Stimulated activated CD4-positive, alpha-beta T cell treated with anti-CD3 and anti-CD28 coated beads, Interleukin-12 subunit alpha, Interleukin-12 subunit beta, amount 100 ng/mL, for 4 hours (primary cell): ENCODE measurements at places on chromosomes 5 and 9.

GRCh38 chr9:32926911-32927310 is 74.5 kb downstream of the APTX start:
- DNase-seq = no peak

GRCh38 chr9:119884438-119884837 is 515.2 kb upstream of the BRINP1 start:
- no peak for DNase-seq

DNA sequence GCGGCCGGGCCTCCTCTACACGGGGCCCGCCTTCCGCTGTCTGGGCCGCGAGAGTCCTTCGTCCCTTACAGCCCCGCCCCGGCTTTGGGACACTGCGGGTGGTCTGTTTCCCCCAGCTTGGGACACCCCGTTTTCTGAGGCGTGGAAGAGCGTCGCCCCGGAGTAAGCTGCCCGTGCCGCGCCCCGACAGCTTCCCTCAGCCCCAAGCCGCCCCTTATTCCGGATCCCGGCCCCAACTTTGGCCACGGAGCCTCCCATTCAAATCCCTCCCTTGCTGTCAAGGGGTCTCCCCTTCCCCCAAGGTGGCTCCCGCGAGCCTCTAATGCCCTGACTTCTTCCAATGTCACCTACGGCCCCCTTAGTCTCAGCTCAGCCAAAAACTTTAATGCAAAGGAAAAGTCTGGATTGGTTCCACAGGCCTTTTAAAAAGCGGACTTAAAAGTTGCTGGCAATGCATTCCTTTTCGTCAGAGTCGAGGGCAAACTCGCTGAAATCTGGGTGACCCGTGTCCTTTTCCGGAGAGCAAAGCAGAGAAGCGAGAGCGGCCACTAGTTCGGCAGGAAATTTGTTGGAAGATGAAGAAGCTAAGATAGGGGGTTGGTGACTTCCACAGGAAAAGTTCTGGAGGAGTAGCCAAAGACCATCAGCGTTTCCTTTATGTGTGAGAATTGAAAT is 19.8 kb downstream of the EXOSC2 start:
- peak; percentile 20 for DNase-seq

GRCh38 chr5:31585166-31585894 is 53.2 kb downstream of the C5orf22 start:
- no peak for DNase-seq

- no peak for DNase-seq
These were observed 135.1 kb downstream of the DAB2IP start for GRCh38 chr9:121786543-121786948.

GRCh38 chr5:71533142-71533541 is 54.0 kb upstream of the MCCC2 start:
- DNase-seq = no peak

DNA sequence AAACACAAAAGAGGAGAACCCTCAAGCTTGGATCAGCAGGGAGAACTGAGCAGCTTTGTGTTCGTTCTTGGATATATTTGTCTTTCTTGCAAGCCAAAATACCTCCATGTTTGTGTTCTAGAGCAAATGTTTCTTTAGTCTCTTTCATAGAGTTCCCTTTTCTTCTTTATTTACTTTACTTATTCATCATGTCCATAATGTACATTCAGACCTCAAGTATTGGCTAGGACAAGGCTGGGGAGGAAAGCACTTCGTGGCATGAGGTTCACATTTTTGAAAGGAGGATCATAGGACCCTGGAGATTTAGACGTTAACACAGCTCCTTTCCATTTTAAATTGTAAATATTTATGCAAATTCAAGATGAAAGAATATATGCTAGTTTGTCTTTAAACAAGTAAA is 590.2 kb upstream of the MEF2C start:
- DNase-seq = no peak

DNA sequence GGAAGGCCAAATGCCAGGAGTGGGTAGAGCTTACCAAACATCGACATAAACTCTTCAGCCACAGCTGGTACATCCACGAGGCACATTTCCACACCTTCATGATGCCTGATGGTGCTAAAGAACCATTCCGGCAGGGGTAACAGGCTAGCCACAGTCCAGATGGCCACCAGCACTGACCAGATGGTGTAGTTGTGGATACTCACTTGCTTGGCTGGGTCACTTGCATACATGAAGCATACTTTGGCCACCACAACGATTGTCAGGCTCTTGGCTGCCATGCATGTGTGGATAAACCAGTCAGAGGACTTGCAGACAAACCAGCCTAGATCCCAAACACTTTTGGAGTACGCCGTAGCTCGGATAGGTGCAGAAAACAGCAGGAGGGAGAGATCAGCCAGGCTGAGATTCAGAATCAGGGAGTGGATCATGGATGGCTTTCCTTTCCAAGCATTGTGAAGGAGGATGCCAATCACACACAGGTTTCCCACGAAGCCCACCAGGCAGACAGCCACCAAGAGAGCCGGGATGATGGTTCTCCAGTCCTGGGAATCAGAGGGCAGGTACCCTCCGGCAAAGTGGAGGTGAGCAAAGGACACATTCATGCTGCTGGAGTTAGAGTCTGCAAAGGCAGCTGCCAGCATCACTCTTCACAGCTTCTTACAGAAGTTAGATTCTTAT is 378 bp downstream of the GPR151 start:
- no peak for DNase-seq

DNA sequence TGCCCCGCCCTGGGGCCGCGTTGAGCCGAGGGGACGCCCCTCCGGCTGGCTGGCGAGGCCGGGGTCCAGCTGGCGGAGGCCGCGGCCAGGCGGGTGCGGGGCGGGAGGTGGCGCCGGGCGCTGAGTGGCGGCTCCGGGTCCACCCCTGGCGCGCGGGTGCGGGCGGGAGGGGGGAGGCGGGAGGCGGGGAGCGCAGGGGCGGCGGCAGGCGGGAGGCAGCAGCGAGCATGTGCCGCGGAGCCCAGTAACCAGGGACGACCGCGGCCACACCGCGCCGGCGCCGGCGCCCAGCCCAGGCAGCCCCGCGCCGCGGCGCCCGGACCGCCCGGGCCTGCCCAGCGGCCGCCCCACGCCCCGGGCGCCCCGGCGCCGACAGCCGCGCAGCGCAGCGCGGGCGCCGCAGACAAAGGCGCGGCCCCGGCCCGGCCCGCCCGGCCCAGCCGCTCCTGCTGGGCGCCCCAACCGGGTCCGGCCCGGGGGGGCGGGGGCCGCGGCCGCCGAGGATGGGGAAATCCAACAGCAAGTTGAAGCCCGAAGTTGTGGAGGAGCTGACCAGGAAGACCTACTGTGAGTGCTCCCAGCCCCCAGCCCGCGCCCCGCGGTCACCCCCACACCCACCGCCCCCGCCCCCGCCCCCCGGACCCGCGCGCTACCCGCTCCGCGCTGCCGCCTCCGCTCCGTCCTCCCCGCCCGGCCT is at the start of gene NCS1:
Gene NCS1, plus strand, starts transcription at position 244 of the 697 bp plus-strand sequence. Its CDS starts 260 bp downstream, at position 504.
- DNase-seq = peak; percentile 60

DNA sequence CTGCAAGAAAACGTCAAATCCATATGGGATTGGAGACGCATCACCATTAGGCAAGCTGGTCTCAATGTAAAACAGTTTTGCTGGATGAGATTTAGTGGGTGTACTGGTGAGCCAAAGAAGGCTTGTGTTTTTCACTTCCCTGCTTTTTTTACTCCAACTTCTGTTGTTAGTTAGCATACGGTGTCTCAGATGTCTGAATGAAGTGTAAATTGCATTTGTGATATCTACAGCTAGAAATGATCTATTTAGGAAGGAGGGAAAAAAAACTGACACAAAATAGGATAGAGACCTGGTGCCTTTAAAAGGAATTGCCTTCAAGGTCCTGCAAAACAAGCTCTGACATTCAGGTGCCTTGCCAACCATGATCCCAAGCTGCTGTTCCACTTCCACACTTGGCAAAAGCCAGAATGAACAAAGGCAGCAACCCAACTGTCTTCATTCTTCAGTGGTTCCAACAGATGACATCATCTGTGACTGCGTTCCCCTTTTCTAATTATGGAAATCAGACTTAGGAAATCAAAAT is 104.2 kb upstream of the RAI14 start:
- no peak for DNase-seq

- DNase-seq = no peak
These were observed 149.8 kb downstream of the MACIR start for GRCh38 chr5:103408408-103408807.

GRCh38 chr9:89342948-89343347 is 24.6 kb downstream of the SECISBP2 start:
- no peak for DNase-seq

- no peak for DNase-seq
These were observed 30.3 kb downstream of the GOLPH3 start for GRCh38 chr5:32143617-32144377.

DNA sequence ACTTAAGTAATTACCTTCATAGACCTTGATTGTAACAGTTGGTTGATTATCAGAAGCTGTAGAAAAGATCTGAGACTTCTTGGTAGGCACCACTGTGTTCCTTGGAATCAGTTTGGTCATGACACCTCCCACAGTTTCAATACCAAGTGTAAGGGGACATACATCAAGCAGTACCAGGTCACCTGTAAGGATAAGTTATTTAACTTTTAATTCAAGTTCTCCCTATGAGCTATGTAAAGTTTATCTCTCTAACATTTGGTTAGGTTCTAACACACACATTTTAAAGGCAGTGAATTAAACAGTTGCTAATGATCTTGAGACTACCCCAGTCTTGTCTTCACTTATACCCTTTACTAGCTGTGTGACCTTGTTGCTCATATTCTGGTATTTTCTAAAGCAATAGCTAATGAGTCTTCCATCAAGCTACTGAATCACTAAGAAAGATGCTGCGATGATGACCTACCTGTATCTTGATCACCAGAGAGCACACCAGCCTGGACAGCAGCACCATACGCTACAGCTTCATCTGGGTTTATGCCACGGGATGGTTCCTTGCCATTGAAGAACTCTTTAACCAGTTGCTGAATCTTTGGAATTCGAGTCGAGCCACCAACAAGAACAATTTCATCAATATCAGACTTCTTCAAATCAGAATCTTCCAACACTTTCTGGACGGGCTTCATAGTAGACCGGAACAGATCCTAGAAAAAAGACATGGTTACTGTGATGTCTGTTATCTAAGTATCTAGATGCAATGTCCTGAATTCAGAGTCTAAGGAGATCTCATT is 2.8 kb downstream of the HSPA5 start:
- no peak for DNase-seq

GRCh38 chr9:18327121-18327520 is 146.8 kb upstream of the ADAMTSL1 start:
- no peak for DNase-seq

GRCh38 chr9:70593241-70593640 is 178.8 kb upstream of the KLF9 start:
- no peak for DNase-seq

GRCh38 chr9:134158242-134158641 is 6.1 kb downstream of the RNU6ATAC start:
- DNase-seq = no peak

- no peak for DNase-seq
These were observed 2.1 kb upstream of the GLIS3 start for GRCh38 chr9:4301971-4302427.

DNA sequence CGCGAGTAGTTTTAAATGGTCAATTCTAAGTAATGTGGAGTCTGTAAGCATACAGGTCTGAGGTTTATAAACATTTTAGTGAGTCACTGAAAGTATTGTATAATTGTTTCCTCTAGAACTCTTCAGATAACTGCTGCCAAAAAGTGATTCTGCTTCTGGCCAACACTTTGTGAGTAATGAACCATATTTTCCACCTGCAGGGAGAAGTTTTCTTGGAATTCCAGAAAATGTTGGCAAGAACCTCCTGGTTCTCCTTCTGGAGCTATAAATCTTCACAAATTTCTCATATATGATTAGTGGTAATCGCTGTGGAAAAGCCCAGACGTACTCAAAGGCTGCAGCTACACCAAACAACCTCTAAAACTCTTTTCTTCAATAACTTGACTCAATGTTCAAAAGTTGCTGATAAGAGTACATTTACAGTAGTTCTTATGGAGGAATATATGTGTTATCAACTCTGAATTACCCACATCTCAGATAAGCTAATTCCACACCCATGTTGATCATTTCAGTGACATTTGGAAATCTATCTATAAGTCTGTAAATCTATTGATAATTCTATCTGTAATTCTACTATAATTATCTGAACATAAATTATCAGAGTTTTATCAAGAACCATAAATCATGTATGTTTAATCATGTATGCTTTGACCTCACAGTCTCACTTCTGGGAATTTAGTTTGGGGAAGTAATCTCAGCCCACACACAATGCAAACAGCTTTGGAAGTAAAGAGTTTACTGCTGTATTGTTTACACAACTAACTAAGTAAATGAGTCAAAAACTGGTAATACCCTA is 74.1 kb downstream of the FNBP1 start:
- no peak for DNase-seq

DNA sequence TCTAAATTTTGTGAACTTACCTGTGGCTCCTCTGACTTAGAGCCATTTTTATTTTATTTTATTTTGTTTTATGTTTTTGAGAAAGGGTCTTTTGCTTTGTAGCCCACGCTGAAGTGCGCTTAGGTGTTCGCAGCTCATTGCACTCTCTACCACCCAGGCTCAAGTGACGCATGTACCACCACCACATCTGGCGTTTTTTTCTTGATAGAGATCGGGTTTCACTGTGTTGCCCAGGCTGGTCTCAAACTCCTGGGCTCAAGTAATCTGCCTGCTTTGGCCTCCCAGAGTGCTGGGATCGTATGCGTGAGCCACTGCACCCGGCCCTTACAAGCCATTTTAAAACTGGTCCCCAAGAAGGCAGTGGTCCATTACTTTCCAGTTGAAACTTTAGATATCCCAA is 18.5 kb downstream of the MATR3 start:
- DNase-seq = no peak

DNA sequence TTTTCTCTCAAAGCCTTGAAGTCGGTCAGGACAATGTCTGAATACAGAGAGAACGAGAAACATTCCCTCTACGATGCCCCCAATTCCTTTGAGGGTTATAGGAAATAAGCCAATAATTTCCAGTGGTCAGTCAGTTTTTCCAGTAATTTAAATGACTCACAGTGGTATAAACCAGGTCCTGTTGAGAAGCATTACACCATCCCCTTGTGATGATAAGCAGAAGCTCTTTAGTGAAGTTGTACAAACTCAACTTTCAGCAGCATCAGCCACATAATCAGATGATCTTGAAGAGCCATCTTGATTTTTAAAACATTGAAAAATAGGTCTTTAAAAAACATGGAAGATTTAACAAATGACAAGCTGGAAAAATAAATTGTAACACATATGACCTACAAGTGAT is 173.9 kb upstream of the ZNF462 start:
- DNase-seq = no peak

GRCh38 chr5:82031220-82032119 is 59.6 kb downstream of the ATG10 start:
- no peak for DNase-seq
